ENCODE measurements at places on chromosomes 6 and 20.
A peak's percentile ranks its signal among the peaks of the same experiment; 100 is the strongest.

- DNase-seq: no peak
Observed at GRCh38 chr6:160791459-160791858, 89.4 kb downstream of the PLG start.

- no peak for DNase-seq
Observed at GRCh38 chr6:33714385-33715040, 3.0 kb upstream of the UQCC2 start.

DNA sequence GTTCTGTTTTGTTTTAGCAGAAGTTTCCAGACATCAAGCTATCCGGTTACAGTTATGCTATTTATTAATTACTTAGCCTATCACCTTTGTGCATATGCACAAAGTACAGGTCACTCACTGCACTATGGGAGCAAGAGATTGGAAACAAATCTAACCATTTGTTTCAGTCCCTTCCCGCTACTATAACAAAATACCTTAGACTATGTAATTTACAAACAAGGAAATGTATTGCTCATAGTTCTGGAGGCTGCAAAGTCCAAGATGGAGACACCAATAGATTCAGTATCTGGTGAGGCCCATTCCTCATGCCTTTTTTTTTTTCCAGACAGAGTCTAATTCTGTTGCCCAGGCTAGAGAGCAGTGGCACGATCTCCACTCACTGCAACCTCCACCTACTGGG lies 35.1 kb downstream of the ATP9A start:
- no peak for DNase-seq

DNA sequence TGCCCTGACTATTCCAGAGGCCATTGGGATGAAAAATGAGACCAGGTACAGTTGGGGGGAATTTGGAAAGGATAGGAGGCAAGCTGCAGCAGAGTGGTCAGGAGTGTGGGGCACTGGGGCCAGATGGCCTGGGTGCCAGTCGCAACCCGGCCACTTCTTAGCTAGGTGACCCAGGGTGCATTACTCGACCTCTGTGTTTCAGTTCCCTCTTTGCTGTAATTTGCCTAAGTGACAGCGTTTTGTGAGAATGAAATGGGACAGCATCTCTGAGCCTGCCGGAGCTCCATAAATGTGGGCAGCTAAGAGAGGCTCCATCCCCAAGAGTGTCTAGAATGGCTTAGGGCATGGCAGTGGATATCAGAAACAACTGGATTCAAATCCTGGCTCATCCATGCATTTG lies 13.9 kb downstream of the LRFN2 start:
- no peak for DNase-seq

- DNase-seq: no peak
Observed at GRCh38 chr6:5442916-5443315, 181.6 kb downstream of the FARS2 start.

DNA sequence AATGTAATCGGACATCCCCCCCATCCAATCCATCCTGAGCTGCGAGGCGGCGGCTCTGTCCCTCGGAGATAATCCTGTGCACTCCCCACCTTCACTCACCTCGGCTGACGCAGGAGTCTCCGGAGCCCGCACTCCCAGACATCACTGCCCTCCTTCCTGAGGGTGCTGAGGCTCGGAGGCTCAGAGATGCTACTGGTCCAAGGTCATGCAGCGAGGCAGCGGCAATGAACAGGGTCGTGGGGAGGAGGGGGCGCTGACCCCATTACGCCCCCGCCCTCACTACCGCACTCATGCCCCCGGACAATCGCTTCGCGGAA lies 485 bp downstream of the ADISSP start:
- DNase-seq: no peak

DNA sequence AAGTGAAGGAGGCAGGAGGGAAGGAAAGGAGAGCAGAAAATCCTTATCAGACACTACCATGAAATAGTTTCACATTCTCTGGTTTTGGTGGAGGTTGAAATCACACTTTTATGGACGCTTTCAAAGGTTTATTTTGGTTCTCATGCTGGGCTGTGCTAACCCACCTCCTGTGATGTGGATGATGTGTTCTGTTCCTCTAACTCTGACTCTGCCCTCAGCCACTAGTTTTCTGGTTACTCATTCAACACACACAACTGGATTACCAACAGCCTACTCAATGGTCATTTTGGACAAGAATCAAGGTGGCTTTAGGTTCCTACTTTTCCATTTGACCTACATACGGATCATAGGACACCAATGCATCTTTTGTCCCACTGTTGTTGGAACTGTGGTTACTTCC lies 522.1 kb upstream of the BTBD3 start:
- DNase-seq: no peak

- DNase-seq: no peak
Observed at GRCh38 chr6:111423960-111424846, 58.8 kb downstream of the REV3L start.

DNA sequence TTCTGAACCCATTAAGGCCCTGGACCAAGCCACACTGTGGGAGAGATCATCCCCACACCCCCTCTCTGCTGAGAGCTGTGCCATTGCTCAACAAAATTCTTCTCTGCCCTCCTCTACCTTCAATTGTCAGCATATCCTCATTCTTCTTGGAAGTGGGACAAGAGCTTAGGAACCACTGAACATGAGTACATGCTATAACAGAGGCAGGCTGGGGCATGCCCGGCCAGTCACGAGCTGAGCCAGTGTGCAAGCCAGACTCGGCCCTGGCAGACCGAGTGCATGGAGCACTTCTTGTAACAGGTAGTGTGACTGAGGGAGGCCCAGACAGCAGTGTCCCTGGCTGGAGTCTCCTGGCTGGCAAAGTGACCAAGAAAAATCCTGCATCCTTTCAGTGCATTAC lies 149.2 kb downstream of the MOXD1 start:
- DNase-seq: no peak

GRCh38 chr20:3612795-3613572 lies 50.2 kb downstream of the GFRA4 start:
- no peak for DNase-seq

- DNase-seq: no peak
Observed at GRCh38 chr6:160263196-160263939, 4.7 kb upstream of the SLC22A2 start.

DNA sequence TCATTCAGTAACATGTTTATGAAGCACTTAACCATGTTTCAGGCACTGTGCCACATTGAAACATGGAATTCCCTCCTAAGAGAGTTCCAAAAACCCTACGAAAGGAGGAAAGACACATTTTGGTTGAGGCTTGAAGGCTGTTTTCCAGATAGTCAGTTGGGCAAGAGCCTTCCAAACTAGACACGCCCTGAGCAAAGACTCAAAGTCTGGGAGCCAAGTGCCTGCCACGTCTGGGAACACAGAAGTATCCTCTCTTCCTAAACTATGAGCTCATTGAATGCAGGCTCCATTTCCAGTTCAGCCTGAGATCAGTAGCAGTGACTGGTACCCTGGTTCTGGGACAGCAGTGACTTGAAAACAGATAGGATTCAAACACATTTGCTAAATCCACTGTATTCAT lies 74.5 kb upstream of the FAM8A1 start:
- DNase-seq: no peak

DNA sequence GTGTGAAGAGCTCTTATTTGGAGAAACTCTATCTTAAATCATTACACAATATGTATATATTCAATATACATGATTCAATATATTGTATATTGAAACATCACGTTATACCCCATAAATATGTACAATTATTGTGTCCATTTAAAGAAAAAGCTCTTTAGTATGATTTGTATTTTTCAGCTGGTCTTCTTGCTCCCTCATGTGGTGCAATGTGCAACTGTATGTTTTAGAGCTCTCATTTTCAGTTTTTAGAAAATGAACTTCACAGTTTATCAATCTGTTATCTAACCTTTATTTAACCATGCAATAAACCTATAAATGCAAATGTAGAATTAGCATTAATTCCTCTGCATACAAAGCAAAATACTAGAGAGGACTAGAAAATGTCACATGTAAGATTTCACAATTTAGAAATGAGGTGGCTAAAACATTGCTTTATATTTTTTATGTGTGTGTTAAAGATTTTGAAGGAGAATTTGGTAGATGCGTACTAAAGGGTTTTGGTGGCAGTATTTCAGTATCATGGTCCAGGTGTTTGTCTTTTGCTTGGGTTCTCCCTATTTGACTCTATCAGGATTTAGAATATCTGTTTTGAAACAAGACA lies 167.1 kb downstream of the PHF3 start:
- DNase-seq: no peak

DNA sequence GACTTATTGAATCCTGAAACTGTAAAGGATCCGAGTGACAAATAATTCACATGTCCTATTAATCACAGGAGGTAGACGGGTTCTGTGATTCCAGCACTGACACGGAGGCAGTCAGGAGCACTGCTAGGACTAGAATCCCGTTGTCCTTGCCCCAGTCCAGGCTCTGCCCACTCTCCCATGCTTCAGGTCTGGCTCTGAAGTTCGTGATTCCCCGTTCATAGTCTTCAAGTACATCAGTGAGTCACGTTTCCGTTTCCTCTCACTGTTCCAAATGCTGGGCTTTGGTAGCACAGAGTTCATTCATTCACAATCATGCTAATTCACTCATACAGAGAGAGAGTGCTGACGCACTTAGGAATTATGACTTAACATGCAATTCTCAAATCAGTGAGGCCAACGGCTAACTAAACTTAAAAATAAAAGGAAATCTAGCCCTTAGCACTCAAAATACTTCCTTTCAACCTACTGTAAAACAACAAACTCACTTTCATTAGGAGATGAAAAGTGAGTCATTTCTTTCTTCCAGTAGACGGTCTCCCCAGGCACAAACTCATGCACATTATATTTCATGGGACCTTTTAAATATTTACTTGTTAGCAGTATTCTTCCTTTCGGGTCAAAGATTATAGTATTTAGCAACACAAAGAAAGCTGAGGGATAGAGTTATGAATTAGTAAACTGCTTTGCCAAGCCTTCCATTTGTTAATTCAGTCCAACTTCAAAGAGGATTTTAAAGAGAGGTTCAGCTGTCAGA lies 94.0 kb upstream of the NHSL1 start:
- peak; percentile 29 for DNase-seq

GRCh38 chr6:291204-291696 lies 1.0 kb upstream of the DUSP22 start:
- no peak for DNase-seq
